ENCODE measurements at places on chromosomes 7 and 10. TPM values are rescaled to one million over a fixed set of nuclear protein-coding genes. Genes with fewer than 3 reads are reported as not detected.

Gene OR2A1
- not detected for total RNA-seq

Gene WNT16
- total RNA-seq = 0.17 TPM

Gene SPACDR
- 0.67 TPM for total RNA-seq

Gene SFTPA1
- total RNA-seq = not detected

Gene SPDYE8
- not detected for total RNA-seq

Gene RBP4
- total RNA-seq = not detected

Gene MMD2
- total RNA-seq = not detected

Gene TMEM254
- 15.1 TPM for total RNA-seq

GRCh38 chr7:40077849-40078248 lies 56.6 kb downstream of the MPLKIP start:
- H3K4me1 ChIP-seq = no peaks in the 10 kb centered on the region
- no peaks in the 10 kb centered on the region for H3K27me3 ChIP-seq
- no peak overlapping the region for H3K27ac ChIP-seq
- peaks cover 31% of the 10 kb centered on the region for H3K36me3 ChIP-seq

DNA sequence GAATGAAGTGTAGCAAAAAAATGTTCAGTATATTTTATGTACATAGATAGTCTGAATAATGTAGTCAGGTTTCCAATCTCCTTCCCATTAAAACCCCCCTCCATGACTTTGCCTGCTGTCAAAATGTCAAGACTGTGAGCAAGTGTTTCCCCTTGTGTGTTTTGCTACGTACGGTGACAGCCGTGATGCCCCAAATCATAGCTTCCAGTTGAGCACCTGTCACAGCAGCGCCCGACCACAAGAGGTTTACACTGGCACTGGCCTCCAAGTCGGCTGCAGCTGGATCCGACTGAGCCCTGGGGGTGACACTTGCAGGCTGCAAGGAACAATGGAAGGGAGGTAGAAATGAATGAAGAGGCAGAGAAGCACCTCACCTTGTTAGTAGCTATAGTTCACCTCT lies 62.3 kb downstream of the LAMB4 start:
- no peaks in the 10 kb centered on the region for H3K27me3 ChIP-seq
- ATAC-seq = no peak
- no peak overlapping the region for H3K4me3 ChIP-seq
- H3K36me3 ChIP-seq = no peaks in the 10 kb centered on the region
- no peak overlapping the region for H3K27ac ChIP-seq
- no peaks in the 10 kb centered on the region for H3K4me1 ChIP-seq

GRCh38 chr10:126734967-126735366 lies 64.5 kb upstream of the C10orf90 start:
- H3K4me1 ChIP-seq = no peaks in the 10 kb centered on the region
- peaks cover 16% of the 10 kb centered on the region for H3K27me3 ChIP-seq
- ATAC-seq = no peak
- H3K36me3 ChIP-seq = no peaks in the 10 kb centered on the region
- no peak overlapping the region for H3K4me3 ChIP-seq

DNA sequence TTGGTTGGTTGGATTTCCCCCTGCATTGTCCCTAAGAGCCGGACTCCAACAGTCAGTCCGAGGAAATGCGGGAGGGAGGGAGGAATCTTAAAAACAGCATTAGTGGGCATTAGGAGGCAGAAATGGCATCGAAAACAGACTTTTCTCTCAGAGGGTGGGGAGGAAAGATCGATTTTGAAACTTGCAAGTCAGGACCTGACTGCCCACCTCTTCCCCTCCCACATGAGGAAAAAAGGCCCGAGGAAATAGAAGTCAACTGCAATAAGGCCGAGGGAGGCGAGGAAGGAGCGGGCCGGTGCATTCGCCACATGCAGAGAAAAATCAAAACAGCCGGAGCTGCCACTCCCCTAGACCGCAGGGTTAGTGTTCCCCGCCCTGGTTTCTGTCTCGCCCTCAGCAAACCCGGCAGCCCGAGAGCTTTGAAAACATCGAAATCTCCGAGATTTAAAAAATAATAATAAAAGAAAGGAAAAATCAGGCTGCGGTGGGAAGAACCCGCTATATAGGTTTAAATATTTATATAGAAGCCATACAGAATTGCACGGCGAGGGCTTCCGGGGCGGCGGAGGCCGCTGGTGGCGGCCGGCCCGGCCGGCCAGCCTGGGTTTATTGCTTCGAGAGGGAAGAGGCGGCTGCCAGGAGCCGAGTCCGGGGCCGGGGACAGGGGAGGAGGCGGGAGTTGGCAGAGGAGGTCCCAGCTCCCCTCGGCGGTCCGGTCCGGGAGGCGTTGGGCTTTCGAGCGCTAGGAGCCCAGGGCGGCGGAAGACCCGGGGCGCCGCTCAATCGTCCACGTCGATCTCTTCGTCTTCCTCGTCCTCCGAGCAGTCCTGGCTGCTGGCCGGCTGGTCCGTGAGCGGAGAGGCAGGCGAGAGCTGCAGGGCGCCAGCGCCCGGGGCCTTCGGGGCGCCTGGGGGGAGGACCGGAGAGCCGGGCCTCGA lies 2.5 kb downstream of the LBX1 start:
- no peak overlapping the region for H3K4me3 ChIP-seq
- ATAC-seq = no peak
- no peaks in the 10 kb centered on the region for H3K36me3 ChIP-seq
- no peak overlapping the region for H3K27ac ChIP-seq
- H3K27me3 ChIP-seq = peaks cover 100% of the 10 kb centered on the region

- no peaks in the 10 kb centered on the region for H3K36me3 ChIP-seq
- no peak overlapping the region for H3K27ac ChIP-seq
- H3K4me1 ChIP-seq = no peaks in the 10 kb centered on the region
- H3K27me3 ChIP-seq = peaks cover 30% of the 10 kb centered on the region
- ATAC-seq = no peak
Measured at GRCh38 chr7:100914879-100915447, 19.3 kb upstream of the ACHE start.

DNA sequence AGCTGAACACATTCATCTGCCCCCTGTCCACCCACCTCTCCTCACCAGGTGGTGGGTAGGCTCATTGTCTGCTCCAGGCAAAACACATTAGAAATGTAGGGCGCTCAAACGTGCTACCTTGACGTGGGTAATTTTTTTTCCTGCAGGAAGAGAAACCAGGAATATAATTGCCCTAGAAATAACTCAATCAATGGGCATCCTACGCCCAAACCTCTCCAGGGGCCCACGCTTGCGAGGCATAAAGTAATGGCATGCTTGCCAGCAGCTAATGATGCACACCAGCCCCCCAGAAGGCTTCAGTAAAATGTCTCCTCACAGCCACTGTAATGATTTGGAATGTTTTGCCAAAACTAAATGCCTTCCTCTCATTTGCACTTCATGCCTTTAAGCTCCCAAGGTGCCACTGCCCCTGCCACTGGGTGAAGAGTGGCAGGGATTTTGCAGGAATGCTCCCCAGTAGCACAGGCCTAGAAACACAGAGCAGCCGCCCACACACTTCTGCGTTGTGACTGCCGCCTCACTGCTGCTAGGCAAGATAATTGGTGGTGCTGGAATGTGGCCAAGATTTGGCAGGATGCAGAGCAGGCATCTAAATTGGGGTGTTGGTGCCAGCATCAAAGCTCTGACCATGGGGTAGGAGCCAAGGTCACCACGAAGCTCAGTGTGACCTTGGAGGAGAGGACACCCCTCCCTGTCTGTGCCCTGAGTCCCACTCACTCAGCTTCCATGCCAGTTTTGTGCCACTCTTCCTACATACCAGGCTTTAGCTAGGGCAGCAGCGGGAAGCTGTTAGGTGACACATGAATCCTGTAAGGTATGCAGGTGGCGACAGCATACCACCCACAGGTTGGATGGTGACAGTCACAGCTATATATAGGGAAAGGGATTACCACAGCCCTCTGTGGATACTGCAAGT lies 48.7 kb upstream of the PPP1R3C start:
- H3K27ac ChIP-seq = no peak overlapping the region
- ATAC-seq = no peak
- no peaks in the 10 kb centered on the region for H3K4me1 ChIP-seq
- H3K27me3 ChIP-seq = no peaks in the 10 kb centered on the region

DNA sequence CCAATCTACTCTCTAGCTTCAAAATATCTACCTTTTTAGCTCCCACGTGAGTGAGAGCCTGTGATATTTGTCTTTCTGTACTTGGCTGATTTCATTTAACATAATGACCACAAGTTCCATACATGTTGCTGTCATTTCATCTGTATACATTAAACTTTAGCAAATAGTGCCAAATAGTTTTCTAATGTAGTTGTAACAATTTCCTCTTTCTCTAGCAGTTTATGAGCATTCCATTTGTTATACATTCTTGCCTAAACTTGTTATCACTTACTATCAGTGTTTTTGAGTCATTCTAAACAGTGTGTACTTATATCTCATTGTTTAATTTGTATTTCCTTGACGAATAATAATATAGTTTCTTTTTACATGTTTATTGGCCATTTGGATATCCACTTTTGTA lies 77.2 kb downstream of the NEUROD6 start:
- no peaks in the 10 kb centered on the region for H3K4me1 ChIP-seq
- no peak overlapping the region for H3K4me3 ChIP-seq
- no peak for ATAC-seq
- H3K27me3 ChIP-seq = no peaks in the 10 kb centered on the region

GRCh38 chr10:84341983-84342382 lies 13.6 kb downstream of the CCSER2 start:
- no peaks in the 10 kb centered on the region for H3K36me3 ChIP-seq
- H3K4me3 ChIP-seq = no peak overlapping the region
- no peak overlapping the region for H3K27ac ChIP-seq
- no peaks in the 10 kb centered on the region for H3K27me3 ChIP-seq
- H3K4me1 ChIP-seq = peaks cover 55% of the 10 kb centered on the region

GRCh38 chr10:73948947-73949633 lies 38.2 kb downstream of the PLAU start:
- no peaks in the 10 kb centered on the region for H3K27me3 ChIP-seq
- no peak for ATAC-seq
- no peak overlapping the region for H3K27ac ChIP-seq
- H3K36me3 ChIP-seq = no peaks in the 10 kb centered on the region

Data from gastroesophageal sphincter (tissue), 4 donors.